Anterior cingulate cortex (tissue), 58 donors: ENCODE measurements at places on chromosomes 3 and 15.

GRCh38 chr3:120059081-120059864 is 35.0 kb downstream of the GSK3B start:
- no peak for DNase-seq

GRCh38 chr3:177295116-177295515 is 97.8 kb upstream of the TBL1XR1 start:
- DNase-seq, result no peak

DNA sequence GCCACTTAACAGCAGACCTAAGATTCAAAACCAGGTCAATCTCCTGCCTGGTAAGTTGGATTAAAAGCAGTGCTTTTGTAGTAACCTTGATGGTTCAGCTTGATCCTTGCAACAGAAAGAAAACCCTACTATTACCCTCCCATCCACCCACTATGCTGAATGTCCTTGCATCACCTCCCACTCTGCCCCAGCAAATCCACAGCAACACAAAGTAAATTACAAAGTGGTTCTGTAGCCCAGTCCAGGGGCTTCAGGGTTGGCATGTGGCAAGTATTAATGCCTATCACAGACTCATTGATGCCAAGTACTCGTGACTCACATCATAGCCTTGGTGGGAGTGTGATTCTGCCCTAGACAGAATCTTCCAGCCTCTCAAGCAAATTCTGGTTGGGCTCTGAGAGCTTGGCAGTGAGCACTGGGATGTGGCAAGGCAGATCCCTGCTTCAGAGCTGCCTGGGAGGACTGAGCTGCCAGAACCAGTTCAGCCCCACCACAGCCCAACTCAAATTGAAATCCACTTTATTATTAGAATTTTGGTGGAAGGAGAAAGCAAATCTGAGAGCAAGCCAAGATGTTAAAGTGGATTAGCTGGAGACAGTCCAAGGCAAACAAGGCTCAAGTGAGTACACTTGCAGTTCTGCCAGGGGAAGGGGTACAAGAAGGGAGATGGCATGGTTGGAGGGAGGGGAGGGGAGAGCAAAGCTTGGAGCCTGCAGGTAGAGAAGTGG is 225.8 kb upstream of the UMPS start:
- DNase-seq, result no peak

- DNase-seq, result no peak
Measured at GRCh38 chr15:87916208-87916607, 340.3 kb downstream of the NTRK3 start.

GRCh38 chr3:157819270-157820156 is 286.7 kb downstream of the SHOX2 start:
- no peak for DNase-seq

- peak; percentile 23 for DNase-seq
Measured at GRCh38 chr15:67915461-67916374, 75.9 kb upstream of the RNU6-1 start.

- DNase-seq, result no peak
Measured at GRCh38 chr3:125350597-125350996, 24.5 kb downstream of the ZNF148 start.

DNA sequence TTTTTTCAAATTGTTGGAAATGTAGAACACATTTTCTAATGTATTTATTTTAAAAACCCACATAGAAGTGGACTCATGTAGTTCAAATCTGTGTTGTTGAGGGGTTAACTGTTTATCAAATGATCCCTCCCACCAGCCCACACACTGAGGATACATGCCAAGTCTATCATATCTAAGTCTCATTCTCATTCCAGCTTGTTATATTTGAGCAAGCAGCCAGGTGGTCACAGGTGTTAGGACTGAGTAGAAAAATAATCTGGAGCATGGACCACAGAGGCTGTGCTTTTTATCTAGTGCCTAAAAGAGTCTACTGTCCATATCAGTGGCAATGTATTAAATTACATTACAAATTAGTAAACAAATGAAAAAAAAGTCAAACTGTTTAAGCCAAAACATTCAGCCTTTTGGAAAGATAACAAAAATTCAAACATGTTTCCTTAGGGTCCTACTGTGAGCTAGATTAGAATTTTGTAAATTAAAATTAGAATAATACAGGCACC is 20.7 kb upstream of the SPESP1 start:
- no peak for DNase-seq

DNA sequence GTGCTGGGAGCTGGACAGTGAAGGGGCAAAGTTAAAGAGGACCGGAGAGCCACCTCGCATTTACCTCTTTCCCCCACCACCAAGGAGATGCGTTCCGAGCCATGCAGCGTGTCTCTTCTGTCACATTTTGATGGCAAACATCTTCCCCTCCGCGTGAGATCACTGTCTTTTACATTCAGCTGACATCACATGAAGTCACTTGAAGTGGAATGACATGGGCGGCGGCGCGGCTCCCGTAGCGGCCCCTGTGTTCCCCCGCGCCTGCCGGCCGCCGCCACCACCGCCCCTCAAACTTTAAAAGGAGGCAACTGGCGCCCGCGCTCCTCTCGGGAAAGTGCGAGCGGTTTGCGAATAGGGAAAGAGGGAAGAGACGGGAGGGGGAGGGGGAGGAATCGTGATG is at the start of gene FEZF2:
TSS of gene FEZF2 (minus strand) at position 336 of the 400 bp plus-strand sequence. CDS start 682 bp downstream, outside the sequence.
- DNase-seq, result no peak

DNA sequence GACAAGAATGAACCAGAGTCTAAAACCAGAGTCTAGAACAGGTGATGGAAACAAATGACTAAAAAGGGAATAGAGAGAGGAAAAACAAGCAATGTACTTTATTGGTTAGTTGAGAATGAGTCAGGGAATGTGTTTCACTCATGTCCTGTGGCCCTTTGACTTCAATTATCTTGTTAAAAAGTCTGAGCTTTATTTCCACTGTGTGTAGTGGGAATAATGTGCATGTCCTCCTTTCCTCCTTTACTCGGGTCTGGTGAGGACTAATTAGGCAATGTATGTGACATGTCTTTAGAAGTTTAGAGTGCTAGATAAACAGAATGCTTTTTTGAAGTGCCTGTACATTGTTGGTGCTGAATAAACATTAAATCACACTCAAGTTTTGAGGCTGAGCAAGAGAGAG is 21.3 kb downstream of the LSAMP start:
- DNase-seq, result no peak

DNA sequence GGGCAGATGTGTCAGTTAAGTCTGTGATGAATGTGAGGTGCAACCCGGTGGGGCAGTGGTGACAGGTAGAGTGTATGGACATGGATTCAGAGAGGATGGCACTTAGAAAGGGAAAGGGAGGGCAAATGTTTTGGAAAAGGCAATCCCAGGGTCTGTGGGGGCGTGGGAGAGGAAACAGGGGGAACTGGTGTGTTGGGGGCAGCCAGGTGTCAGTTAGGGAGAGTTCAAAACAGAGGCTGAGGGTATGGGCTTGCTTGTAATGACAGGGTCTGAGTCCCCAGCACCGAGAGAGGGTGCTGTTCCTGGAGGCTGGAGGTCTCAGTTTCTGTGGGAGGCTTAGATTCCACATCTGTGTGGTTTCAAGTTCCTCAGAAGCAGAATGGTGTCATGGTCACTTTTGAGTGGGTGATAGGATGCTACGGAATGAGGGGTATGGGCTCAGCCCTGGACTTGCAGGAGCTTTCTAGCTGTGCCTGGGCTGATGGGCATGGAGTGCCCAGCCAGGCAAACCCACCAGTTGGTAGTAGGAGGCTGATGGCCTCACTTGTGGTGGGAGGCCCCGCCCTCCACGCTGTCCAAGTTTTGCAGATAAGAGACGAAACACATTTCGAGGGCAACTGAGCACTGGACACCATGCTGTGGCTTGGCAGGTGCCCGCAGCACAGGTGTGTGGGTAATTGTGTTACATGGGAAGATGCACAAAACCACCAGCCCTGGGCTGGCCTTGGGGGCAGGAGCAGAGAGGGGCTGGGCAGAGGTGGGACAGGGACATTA is 209.4 kb downstream of the RPLP1 start:
- DNase-seq, result no peak

DNA sequence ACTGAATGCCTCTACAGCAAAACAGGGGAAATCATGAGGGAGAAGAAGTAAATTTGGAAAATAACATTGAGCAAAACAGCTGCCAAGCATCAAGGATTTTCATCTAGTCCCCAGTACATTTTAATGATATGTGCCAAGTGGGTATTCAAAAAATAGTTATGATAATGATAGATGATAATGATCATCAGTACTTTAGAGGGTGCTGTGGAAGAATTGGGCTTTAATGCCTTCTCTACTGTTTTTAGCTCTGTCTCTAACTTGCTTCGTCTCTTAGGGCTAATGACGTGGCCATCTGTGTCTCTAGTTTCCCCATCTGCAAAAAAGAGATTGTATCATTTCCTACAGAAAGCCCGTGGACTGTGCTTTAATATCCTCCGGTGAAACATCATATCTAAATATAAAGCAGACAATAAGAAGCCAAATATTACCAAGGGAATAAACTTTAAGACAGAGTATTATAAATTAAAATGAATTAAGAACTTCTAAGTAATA is 10.2 kb upstream of the FSIP1 start:
- DNase-seq, result no peak

DNA sequence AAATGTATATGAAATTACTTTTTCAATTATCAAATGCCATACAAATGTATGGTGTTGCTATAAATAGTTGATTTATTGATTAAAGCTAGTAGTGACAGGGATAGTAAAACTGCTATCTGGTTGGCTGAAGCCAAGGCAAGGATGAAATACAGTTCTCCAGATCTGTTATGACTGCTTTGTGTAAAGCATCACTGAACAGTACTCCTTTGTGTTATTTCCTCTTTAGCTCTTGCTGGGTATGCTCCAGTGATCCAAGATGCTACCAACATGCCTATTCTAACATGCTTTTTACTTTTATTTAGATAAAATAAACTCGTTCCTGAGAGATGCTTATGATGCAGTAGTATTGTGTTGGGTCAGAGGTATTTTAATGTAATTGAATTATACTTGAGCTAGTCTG is 12.4 kb upstream of the UBR1 start:
- DNase-seq, result no peak
